ENCODE measurements at places on chromosomes 3 and 15.

GRCh38 chr3:64345371-64345770, 120.1 kb upstream of the PRICKLE2 start:
- no peak overlapping the region for H3K4me3 ChIP-seq
- no peak for DNase-seq
- peak overlapping the region; percentile 47 for H3K27ac ChIP-seq
- no peaks in the 10 kb centered on the region for H3K27me3 ChIP-seq
- peaks cover 31% of the 10 kb centered on the region for H3K4me1 ChIP-seq

DNA sequence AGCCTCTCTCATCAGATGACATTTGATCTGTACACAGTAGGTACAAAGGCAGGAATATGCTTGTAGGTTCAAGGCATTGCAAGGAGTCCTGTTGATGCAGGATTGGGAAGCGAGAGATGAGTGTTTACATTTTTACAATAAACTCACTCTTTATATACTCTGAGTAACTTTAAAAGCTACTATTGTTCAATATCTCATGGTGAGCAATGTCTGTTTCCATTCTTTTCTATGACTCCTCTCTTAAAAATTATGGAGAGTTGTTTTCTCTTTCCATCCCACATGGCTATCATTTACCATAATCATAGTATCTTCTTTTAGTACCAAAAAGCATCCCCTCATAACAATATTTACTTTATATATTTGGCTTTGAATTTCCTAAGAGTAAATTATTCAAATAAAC, 314.0 kb upstream of the CDIN1 start:
- no peak overlapping the region for H3K27ac ChIP-seq
- H3K27me3 ChIP-seq = peaks cover 4% of the 10 kb centered on the region
- H3K4me1 ChIP-seq = no peaks in the 10 kb centered on the region
- no peak overlapping the region for H3K4me3 ChIP-seq

DNA sequence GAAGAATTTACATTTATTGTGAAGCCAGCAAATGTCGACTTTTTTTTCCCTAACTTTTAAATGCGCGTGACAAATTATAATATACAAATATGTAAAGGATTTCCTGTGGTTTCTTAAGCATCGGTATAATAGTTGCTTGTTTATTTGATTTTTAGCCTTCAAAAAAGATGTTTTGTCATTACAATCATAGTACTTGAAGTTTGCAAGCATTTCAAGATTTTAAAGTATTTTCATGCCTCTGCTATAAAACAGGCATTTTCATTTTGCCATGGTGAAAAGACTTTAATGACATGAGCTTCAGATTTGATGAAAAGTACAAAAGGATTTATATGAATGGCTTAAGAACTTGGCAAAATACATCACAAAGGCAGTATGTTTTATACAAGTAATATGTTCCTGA, 9.4 kb upstream of the P2RY12 start:
- peak overlapping the region; percentile 11 for H3K4me3 ChIP-seq
- H3K27me3 ChIP-seq = no peaks in the 10 kb centered on the region
- peak overlapping the region; percentile 80 for H3K27ac ChIP-seq
- DNase-seq = no peak

DNA sequence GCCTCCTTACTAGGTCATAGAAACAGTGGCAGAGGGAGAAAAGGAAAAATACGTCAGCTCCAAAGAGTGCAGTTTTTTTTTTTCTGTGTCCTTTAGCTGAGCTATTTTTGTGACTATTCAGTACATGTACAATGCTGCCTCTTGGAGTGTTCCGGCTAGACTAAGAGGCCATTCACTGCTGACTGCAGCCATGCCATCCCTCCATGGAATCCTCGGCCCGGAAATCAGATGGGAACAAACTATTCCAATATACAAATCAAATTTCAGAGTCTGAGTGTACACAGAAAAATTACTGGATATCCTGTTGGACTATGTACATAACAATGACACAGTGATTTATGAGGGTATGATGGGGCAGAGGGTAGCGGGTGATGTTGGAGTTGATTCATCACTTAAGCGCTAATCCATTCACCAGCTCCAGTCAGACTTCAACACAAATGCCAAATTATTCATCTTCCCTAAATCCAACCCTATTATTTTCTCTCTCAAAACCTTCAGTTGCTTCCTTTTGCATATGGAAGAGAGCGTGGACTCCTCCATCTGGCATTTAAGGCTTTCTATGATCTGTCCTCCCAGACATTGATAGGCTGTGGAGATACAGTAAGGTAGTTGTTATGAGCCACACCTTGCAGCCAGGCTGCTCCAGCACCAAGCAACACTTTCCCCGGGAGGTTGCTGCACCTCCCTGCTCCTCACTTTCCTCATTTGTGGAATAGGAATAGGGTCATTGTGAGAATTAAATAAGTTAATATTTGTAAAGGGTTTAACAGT, 109.1 kb downstream of the LPP start:
- no peak overlapping the region for H3K4me3 ChIP-seq
- no peaks in the 10 kb centered on the region for H3K36me3 ChIP-seq
- H3K27me3 ChIP-seq = no peaks in the 10 kb centered on the region
- no peak for DNase-seq
- peaks cover 41% of the 10 kb centered on the region for H3K4me1 ChIP-seq
- H3K27ac ChIP-seq = peak overlapping the region; percentile 46

GRCh38 chr15:68817304-68818065, 3.2 kb downstream of the ANP32A start:
- peak; percentile 66 for DNase-seq
- no peaks in the 10 kb centered on the region for H3K36me3 ChIP-seq
- H3K27ac ChIP-seq = peak overlapping the region; percentile 97
- H3K4me1 ChIP-seq = peaks cover 50% of the 10 kb centered on the region

DNA sequence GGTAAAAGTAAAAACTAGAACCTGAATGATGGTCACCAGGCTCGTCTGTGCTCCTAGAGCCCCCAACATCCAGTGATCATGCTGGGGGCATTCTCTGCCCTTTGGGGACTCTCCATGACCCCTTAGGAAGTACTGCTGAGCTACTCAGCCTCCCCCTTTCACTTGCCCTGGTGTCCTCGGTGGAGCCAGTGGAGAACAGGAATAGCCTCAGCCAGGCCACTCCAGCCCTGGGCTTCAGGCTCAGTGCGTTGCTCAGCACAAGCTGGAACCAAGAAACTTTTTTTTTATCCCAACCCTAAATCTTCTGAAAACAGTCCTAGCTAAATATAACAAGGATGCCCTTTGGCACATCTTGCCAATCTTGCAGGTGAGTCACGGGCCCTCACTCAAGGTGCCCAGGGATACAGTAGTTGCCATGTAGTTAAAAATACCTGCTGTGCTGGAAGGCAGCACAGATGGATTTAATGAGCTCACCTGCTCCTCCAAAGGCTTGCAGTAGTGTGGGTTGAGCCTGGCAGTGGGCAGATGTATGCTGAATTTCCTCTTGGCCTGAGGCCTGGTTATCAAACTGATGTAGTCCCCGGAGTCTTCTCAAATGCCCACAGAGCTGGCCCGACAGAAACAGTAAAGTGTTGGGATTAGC, 46.9 kb upstream of the TMEM158 start:
- no peaks in the 10 kb centered on the region for H3K27me3 ChIP-seq
- H3K36me3 ChIP-seq = no peaks in the 10 kb centered on the region
- H3K27ac ChIP-seq = no peak overlapping the region
- H3K4me1 ChIP-seq = peaks cover 12% of the 10 kb centered on the region
- DNase-seq = no peak

DNA sequence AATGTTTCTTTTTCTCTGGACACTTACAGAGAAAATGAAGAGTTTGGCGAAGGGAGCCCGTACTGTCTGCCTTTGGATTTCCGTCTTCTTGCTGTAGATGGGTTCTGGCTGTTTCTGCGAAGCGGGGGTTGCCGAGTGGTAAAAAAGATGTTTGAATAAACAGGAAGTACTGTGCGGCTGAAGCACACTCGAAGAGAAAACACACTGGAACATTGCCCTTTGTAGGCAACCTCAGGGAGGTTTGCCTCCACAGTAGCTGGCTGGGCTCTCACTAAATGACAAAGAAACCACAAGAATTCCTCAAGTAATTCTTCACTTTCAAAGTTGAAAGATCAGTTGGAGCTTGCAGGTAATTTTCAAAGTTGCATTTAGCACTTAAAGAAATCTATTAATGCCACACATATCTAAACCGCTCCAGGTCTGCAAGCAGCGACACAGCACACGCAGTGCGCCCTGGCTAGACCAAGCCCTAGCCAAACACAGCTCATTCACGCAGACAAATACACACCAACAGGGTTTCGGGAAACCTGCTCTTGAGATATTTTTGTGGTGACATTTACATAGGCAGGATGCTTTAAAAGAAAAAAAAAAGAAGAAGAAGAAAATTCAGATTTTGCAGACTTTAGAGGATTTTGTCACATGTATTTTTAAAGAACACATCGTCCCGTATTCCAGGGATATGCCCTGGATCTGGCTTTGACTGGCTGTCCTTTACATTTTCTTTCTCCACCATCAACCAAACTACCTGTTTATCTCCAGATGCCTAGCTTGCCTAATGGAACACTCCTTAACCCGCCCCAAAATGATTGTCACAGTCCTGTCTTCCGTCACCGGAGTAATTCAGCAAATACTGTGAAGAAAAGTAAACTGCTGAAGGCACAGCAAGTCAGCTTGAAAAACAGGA, 452.8 kb downstream of the FOXP1 start:
- peak overlapping the region; percentile 88 for H3K27ac ChIP-seq
- H3K27me3 ChIP-seq = no peaks in the 10 kb centered on the region
- no peaks in the 10 kb centered on the region for H3K36me3 ChIP-seq

DNA sequence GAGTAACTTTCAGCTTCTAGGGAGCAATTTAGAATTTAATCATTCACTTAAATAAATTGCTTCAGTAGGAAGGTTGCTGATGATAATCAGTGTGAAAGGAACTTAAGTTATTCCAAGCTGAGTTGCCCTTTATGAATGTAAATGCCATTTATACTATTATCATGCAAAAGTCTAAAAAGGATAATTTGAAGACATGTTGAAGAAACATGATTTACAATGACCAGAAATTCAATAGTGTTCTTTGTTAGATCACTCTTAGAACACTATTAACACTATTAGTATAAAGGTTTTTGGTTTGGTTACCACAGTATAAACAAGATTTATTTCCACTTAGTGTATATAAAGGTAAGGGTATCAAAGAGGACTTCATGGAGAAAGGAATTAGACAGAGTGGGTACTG, 1.6 kb downstream of the OR4F6 start:
- no peaks in the 10 kb centered on the region for H3K27me3 ChIP-seq
- H3K4me1 ChIP-seq = no peaks in the 10 kb centered on the region
- H3K4me3 ChIP-seq = no peak overlapping the region
- DNase-seq = no peak
- no peaks in the 10 kb centered on the region for H3K36me3 ChIP-seq
- H3K27ac ChIP-seq = no peak overlapping the region

- no peaks in the 10 kb centered on the region for H3K4me1 ChIP-seq
- no peak overlapping the region for H3K27ac ChIP-seq
- no peak for DNase-seq
- no peaks in the 10 kb centered on the region for H3K36me3 ChIP-seq
Measured at GRCh38 chr15:70932397-70932796, 39.8 kb downstream of the LRRC49 start.

DNA sequence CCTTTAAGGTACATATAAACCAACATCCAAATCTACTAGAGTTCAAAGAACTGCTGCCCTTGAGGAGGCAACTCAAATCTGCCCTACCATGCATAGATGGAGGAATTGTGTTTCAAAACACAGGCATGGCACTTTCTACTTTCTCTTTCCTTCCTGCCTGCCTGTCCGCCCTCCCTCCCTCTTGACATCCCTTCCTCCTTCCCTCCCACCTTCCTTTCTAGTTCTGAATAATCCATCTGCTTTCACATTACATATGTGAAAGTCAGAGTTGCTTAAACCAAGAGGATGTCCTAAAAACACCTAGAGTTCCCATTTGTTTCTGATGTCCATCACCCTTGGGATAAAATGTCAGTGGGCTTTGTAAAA, 537.6 kb downstream of the FOXP1 start:
- 0 out of 2 replicates have a peak, but pooled peaks cover 2% of the 10 kb centered on the region for H3K36me3 ChIP-seq
- H3K4me3 ChIP-seq = no peak overlapping the region
- no peak overlapping the region for H3K27ac ChIP-seq
- no peak for DNase-seq
- no peaks in the 10 kb centered on the region for H3K27me3 ChIP-seq

- DNase-seq = no peak
- H3K27me3 ChIP-seq = no peaks in the 10 kb centered on the region
- H3K4me3 ChIP-seq = no peak overlapping the region
- H3K4me1 ChIP-seq = no peaks in the 10 kb centered on the region
- no peaks in the 10 kb centered on the region for H3K36me3 ChIP-seq
Measured at GRCh38 chr3:44421280-44421679, 56.2 kb downstream of the ZNF445 start.

DNA sequence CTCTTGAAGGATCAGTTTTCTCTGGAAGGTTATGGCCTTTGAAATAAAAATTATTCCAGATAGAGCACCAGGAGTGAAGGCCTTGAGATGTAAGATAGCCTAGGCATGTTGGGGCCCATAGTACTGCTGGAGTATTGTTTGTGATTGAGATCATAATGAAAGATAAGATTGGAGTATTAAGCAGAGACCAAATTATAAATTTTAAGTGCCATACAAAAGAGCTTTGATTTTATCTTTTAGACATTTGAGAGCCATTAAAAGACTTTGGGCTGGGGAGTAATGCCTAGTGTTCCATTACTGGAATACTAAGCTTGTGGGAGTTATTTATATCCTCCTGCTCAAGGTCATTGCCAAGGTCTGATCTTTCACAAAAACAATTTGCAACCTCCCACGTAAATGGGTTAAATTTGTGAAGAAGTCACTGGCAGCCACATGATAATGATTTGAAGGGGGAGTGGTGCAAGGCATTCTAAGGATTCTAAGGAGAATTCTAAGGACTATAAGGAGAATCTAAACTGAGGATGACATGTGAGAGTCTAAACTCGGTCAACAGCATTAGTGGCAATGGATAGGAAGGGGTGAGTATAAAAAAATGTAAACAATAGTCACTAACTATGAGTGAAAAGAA, 12.8 kb downstream of the ELL3 start:
- H3K4me1 ChIP-seq = no peaks in the 10 kb centered on the region
- peaks cover 90% of the 10 kb centered on the region for H3K36me3 ChIP-seq
- H3K27ac ChIP-seq = no peak overlapping the region

DNA sequence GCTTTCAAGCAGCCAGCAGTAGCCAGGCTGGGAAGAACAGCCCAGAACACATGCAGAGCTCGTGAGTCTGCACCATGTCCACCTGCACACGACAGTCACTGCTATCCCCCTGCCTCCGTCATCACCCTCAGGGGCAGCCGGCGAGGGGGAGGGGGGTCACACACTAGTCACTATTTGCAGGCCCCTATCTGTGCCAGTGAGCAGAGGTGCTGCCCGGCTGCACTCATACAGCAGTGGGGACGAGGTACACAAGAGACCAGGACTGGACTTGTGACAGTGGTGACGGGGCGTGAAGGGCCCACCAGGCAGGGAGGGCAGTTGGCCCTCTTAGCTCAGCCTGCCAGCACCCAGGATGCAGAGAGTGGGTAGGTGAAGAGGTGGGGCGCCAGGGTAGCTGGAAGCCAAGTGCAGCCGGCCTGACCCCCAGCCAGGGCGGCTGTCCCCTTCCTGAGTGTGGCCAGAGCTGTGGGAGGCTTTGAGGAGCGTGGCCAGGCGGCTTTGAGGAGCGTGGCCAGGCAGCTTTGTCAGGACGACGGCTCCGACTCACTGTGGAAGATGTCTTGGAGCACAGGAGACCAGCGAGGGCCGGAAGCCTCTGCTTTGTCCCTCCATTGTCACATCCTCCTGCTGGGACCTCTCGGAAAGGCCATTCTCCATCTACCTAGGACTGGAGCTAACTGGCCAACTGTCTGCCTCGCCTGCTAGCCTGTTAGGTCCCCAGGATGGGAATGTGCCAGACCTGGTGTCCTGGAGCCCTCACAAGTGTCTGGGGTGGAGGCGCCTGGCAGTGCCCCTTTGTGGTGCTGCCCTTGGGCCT, 52.1 kb upstream of the FGD5 start:
- no peaks in the 10 kb centered on the region for H3K36me3 ChIP-seq
- H3K27ac ChIP-seq = no peak overlapping the region
- no peaks in the 10 kb centered on the region for H3K27me3 ChIP-seq
